ENCODE measurements at places on chromosomes 6 and 20.

DNA sequence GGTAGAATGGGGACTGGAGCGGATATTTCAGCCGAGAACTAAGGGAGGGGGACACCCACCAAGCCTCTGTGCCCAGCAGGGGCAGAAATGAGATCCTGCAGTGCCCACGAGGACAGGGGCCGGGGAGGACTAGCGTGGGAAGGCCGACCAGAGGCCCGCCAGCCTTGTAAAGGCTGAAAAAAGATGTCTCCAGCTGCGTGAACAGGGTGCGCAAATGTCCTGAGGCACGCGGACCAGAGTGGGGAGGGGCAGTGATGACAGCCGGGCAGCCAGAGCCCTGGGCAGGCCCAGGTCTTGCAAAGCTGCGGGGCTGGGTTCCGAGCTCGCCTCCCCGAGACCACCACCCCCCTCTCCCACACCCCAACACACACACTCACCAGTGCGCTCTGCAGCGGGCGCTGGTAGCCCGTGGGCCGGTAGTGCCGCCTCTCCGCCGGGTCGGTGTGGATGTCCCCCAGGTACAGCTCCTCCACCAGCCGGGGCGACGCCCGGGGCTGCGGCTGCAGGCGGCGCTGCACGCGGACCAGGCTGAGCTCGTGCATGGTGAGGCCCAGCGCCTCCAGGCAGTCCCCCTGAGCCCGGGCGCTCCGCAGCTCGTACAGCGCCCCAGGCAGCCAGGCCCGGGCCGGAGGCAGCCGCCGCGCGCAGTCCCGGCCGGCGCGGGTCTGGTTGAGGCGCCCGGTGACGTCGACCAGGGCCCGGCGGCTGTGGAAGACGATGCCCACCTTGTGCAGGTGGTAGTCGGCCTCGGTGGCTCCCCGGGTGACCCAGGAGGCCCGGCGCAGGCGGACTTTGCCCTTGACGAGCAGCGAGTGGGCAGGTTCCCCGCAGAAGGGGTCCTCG lies 48.2 kb downstream of the APCDD1L start:
- DNase-seq, result no peak

DNA sequence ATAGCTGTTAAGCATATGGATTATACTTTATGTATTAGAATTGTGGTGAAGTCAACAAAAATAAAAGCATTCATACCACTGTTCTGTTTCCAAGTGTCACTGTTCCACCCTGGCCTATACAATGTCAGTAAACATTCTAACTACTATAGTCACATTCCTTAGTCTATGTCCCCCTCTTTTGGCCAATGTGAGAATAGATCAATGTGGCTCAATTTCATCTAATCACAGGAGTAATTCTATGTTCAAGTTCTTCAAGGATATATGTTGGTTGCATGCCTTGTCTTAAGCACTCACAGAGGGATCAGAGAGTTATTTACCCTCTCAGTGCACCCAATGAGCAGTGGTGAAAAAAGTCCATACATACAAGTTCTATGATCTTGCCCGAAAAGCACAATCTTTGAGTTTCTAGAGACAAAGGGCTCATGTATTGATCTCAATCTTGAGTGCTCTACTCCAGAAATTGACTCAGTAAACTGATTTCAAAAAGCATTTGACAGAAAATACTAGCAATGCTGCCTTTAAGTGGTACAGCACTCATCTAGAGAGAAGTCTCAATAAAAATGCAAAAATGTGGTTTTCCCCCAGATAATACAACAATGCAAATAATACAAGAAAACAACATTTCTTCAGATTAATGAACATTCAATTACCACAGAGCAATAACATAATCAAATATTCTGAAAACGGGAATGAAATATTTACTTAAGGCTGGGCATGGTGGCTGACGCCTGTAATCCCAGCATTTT lies 16.5 kb downstream of the SMLR1 start:
- no peak for DNase-seq

DNA sequence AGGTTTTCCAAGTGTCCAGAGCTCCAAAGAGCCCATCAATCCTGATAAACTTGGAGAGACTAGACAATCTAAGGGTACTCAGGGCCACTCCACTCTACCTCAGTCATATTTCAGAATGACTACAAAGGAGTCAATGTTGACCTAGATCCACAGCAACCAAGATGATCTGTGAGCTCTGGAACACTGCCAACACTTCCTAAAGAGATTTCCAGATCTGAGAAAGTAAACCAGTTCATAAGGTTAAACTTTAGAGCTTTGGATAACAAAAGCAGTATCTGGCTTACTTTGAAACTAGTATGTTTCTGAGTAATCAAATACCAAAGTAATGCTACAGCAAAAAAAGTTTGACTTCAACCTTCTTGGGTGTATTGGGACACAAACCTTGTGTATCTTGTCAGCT lies 122.7 kb downstream of the BTBD9 start:
- DNase-seq, result no peak

GRCh38 chr6:78867020-78867369 lies 356 bp upstream of the IRAK1BP1 start:
- no peak for DNase-seq

- no peak for DNase-seq
Observed at GRCh38 chr20:10367693-10367942, 66.4 kb downstream of the MKKS start.

DNA sequence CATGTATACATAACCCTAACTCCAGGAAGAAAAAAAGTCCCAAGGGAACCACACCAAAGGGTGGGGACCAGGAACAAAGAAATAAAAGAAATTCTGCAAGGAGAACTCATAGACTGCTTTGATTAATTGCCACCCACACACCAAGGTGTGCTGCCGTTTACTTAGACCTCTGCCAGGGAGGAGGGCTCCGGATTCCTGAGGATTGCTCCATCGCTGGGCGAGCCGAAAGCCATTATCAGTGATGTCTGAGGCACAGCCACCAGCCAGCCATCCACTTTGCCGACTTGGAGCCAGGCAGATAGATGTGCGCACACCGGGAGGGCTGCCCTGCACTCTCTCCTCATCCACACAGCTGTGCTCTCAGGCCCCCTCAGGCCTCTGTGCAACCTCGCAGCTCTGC lies 272.7 kb upstream of the FOXQ1 start:
- no peak for DNase-seq

DNA sequence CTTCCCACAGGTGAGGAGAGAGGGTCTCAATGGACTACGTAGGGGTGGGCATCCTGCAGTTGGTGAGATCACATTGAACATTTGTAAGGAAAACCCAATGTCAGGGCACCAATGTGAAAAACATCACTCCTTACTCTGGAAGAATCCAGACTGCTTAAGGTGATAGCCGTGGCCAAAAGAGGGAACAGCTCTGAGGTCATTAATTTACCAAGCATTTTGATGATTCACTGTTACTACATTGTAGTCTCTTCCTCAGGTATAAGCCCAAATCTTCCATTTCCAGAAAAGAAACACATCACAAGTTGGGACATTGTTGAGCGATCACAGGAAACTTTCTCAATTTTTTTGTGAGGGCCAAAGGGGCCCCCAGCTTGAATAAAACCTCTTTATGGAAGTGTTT lies 61.1 kb upstream of the SPTLC3 start:
- DNase-seq, result no peak

- DNase-seq, result no peak
Observed at GRCh38 chr6:37137201-37138090, 32.5 kb upstream of the PIM1 start.

DNA sequence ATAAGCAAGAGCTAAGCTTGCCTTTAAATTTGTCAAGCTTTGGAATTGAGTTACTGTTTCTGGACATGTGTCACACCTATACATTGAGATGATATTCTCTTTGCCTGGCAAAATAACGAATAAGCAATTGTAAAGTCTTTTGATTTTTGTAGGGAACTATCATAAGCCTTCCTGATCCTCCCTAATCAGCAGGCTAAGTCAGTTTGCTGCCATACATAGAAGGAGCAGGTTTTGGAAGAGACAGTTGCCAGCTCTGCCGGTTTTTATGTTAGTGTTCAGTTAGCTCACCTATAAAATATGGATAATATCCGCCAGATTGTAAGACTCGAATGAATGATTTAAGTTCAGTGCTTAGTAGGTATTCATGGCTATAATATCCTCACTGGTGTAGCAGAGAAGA lies 34.4 kb upstream of the BCAS1 start:
- no peak for DNase-seq

DNA sequence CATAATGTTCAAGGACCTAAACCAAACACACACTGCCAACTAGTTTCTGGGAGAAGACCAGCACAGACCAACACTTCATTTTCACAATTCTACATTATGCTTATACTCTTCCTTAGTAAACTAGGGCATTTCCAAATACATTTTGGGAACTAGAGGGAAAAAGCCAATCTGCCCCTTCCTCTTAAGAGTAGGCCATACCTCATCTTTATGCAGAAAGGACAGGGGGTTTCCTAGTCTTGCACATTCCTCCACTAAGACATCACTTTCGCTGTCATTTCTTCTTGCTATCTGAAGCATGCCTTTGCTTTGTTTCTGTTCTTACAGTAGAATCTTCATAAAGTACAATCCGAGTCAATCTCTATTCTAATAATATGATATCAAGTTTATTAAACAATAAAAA lies 105.7 kb downstream of the SMLR1 start:
- no peak for DNase-seq

- no peak for DNase-seq
Observed at GRCh38 chr6:136864676-136865075, 42.3 kb downstream of the PEX7 start.

DNA sequence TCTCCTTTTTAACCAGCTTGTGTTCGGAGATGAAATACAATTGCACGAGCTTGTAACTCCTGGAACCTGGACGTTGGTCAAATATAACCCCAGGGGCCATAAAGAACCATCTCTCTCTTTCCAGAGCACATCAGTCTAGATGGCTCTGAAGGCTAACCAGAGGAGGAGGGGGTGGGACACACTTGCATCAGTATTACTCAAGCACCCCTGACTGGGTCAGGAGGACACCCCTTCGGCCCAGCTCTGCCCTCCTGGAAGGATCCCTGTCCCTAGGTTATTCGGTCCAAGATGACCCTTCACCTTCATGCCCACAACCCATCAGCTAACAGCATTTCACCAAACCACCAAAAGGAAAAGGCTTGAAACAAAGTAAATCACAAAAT lies 67.1 kb downstream of the FYN start:
- DNase-seq, result no peak

- DNase-seq, result no peak
Observed at GRCh38 chr20:62430866-62431447, 3.6 kb upstream of the RBBP8NL start.

GRCh38 chr6:41846666-41847237 lies 48.4 kb downstream of the USP49 start:
- no peak for DNase-seq

GRCh38 chr6:1817033-1817761 lies 207.5 kb downstream of the FOXC1 start:
- no peak for DNase-seq

- no peak for DNase-seq
Observed at GRCh38 chr20:51731731-51732095, 36.5 kb downstream of the ATP9A start.

- DNase-seq, result no peak
Observed at GRCh38 chr6:117174835-117175360, 90.5 kb upstream of the VGLL2 start.

DNA sequence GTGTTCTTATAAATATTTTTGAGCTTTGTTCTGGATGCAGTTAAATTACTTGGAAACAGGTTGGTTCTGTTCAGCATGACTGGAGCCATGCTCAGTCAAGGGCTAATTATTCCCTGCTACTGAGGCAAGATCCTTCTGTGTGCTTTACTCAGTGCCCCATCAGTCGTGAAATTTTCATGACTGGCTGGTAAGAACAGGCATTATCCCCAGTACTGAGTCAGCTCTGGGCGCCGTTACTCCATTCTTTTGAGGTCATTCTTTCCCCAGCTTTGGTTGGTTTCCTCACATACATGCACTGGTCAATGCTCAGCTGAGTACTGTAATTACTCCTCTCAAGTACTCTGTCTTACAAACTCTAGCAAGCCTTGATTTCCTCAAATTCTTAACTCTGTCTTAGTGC lies 71.3 kb downstream of the CDKAL1 start:
- DNase-seq, result no peak

GRCh38 chr6:169501128-169501527 lies 200.7 kb downstream of the WDR27 start:
- DNase-seq, result no peak

- DNase-seq, result no peak
Observed at GRCh38 chr20:54056762-54057639, 13.4 kb downstream of the BCAS1 start.

DNA sequence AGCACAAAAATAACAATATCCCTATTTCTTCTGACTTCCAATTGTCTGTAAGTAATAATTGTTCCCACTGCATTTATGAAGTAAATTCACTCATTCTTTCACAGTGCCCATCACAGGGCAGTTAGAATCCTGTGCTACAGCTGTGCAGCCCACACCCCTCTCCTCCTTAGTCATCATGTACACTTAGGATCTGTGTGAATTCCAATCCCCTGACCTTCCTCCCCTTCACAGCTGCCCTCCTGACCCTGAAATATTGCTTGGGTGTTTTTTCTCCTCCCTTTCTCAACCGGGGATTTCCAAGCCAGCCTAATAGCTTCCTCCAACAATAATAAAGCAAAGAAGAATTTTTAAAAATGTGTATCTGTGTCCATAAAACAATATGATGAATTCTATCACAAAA lies 91.5 kb upstream of the BEND6 start:
- DNase-seq, result no peak
